GF-D8 (cell line): ENCODE measurements at places on chromosomes 2 and 18.

GRCh38 chr2:69190743-69191404, 177.9 kb downstream of the ANTXR1 start:
- DNase-seq, result no peak

GRCh38 chr2:37167636-37168180, 10.9 kb upstream of the EIF2AK2 start:
- no peak for DNase-seq

DNA sequence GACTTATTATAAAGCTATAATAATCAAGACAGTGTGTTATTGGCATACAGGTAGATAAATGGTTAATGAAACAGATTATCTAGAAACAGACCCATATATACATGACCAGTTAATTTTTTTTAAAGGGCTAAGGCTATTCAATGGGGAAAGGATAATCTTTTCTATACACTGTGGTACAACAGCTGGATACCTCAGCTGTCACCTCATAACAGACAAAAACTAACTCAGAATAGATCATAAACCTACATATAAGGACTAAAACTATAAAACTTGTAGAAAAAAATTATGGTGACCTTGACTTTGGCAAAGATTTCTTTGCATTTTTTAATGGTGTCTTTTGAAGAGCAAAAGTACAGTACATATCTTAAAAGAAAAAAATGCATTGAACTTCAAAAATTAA, 30.2 kb downstream of the MAP3K2 start:
- no peak for DNase-seq

DNA sequence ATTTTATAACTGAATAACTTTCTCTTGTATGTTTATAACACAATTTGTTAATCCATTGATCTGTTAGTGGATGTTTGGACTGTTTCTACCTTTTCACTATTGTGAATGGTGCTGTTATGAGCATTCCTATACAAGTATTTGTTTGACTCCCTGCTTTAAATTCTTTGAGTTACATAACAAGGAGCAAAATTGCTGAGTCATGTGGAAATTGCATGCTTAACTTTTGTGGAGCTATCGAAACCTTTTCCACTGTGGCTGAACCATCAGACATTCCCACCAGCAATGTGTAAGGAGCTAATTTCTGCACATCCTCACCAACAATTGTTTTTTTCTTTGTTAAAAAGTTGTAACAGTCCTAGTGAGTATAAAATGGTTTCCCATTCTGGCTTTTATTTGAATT, 415.5 kb downstream of the CBLN2 start:
- no peak for DNase-seq

DNA sequence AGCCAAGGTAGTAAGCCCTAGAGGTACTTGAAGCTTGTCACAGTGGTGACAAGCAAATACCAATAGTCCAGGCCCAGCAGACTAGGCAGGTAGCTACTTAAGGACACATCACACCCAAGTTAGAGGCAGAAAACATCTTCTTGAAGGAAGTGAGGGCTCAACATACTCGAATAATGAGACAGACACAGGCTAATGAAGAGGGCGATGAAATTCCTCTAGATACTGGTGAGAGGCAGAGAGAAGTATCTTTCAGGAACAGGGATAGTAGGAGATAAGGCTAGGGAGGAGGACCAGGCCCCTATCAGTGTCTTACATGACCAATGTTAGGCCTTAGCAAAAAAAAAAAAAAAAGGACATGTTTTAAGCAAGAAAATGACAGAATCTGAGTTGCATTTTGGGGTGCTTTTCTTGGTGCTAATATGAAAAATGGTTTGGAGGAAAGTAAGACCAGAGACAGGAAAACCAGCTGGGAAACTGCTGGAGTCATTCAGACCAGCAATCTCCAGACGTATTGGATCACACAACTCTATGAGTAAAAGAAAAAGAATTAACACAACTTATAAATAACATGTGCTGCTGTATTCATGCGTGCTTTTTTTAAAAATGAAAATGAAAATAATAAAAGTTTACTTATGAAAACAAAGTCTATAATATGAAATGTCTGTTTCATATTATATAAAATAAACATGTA, 37.7 kb downstream of the COBLL1 start:
- DNase-seq, result no peak

DNA sequence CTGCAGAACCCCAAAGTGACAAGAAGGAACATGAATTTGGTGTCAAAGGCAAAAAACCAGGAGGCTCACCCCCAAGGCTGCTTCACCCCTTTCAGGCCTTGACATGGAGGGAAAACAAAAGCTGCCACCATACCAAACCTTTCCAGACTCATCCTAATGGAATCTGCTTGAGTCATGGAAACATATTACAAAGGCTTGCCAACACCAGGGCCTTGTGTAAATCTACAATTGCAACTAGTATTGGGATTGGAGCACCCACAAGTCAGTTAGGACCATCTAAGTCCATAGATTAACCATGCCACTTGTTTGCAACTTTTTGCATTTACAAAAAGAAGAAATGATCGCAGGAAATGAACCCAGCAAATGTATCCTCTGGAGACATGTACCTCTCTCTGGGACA, 297.6 kb downstream of the CDCA7 start:
- DNase-seq, result no peak

GRCh38 chr2:111897924-111898702, at the start of gene MERTK:
MERTK (plus strand) TSS chr2:111898607; CDS start chr2:111898736, 129 bp downstream.
- DNase-seq, result no peak

- no peak for DNase-seq
Measured at GRCh38 chr2:48723129-48723528, 32.4 kb downstream of the LHCGR start.

GRCh38 chr18:75208836-75209128, 157 bp downstream of the PTGR3 start:
- DNase-seq, result no peak

DNA sequence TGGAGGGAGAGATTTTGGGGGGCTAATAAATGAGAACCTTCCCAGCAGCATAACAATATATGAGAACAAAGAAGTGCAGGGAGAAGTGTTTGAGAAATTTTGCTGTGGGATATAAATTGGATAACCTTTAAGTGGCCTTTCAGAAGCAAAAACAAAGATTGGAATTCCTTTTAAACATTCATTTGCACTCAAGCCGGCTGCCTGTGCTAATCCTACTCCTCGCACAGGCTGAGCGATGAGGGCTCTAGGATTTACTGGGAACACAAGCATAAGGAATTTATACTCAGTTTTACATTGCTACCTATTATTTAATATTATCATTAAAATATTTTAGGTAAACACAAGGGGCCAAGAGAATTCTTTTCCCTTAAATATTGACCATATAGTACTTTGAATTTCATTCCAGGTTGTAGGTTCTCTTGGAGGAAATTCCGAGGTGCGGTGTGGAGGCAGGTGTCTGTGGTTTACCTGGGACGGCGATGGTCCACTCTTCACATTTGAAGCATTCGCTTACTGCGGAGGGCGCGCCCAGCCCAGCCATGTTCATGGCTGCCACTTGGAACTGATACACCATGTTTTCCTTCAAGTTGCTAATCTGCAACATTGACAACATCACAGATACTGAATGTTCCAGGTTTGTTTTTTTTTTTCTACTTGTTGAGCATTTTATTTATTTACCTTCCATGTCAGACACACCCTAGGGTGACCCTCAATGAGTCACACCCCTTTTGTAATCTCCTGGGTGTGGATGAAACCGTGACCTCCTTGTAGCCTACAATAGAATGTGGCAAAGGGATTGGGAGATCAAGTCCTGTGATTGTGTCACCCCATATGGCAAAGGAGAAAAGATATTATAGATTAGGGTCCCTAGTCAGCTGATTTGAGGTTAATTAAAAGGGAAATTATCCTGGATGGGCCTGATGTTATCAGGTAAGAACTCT, 100.1 kb downstream of the MYOM1 start:
- DNase-seq, result no peak
